Activated CD8-positive, alpha-beta memory T cell treated with anti-CD3 and anti-CD28 coated beads for 1 hour (primary cell): ENCODE measurements at places on chromosomes 13 and 19.

GRCh38 chr19:54299515-54299914 lies 13.5 kb downstream of the LILRA5 start:
- DNase-seq: no peak

GRCh38 chr19:58479303-58479702 lies 3.2 kb downstream of the ZNF446 start:
- DNase-seq: no peak

DNA sequence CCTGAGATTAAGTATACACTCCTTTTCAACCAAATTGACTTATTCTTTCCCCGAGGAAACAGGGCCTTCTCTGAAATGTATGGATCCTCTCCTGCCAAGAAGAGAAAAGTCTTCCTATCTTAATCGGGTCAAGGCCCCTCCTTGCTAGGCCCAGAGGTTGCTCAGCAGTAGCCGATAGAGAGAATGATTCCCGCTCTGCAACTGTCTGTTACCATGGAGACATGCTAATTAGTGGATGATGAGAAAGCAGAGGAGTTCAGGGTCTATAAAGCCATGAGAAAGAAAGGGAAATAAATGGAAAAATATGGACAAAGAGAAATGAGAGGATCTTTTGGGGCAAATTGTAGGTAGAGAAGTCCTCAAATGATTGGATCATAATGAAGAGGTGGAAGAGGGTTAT lies 103.5 kb downstream of the POU4F1 start:
- DNase-seq: no peak

GRCh38 chr13:110463871-110464510 lies 97.5 kb downstream of the RAB20 start:
- DNase-seq: no peak

- DNase-seq: no peak
These were observed 452.2 kb downstream of the FGF14 start for GRCh38 chr13:101949681-101950080.

GRCh38 chr19:51258165-51259160 lies 7.6 kb downstream of the SIGLECL1 start:
- DNase-seq: no peak

GRCh38 chr13:80571346-80572307 lies 230.7 kb upstream of the SPRY2 start:
- DNase-seq: no peak

DNA sequence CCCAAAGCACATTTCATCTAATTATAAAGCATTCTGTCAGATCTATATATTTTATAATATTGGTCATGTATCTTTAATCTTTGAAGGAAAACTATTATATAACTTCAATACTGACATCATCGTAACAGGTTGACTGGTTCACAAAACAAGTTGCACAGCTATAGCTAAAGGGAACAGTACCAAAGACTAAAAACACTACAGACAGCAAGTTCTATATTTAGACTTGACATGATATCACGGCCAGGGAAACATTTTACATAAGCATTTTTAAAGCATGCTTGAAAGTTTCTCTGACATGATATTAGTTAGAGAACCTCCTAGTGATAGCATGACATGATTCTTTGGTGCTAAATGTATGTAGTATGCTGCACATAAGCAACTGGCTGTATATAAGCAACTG lies 182.5 kb downstream of the NDFIP2 start:
- DNase-seq: no peak

GRCh38 chr19:57664269-57665127 lies 4.2 kb upstream of the ZSCAN4 start:
- no peak for DNase-seq

GRCh38 chr19:10983026-10983425 lies 22.2 kb downstream of the SMARCA4 start:
- DNase-seq: no peak

DNA sequence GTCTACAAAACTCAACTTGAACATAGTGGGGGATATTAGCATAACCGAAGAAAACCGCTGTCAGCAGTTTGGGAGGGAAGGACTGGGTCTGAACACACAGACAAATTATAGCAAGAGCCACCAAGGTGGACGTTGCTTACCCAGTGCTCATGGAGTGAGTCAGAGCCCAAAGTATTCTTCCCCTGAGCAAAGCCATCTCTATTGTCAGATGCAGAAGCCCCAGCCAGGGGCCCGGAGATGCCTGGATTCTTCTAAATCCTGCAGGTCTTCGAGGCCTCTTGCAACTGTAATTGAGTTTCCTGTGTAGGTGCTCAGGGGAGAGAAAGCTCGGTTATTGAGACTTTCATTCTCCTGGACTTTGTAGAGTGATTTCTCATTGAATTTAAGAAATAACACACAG lies 384.5 kb downstream of the IRS2 start:
- DNase-seq: no peak

DNA sequence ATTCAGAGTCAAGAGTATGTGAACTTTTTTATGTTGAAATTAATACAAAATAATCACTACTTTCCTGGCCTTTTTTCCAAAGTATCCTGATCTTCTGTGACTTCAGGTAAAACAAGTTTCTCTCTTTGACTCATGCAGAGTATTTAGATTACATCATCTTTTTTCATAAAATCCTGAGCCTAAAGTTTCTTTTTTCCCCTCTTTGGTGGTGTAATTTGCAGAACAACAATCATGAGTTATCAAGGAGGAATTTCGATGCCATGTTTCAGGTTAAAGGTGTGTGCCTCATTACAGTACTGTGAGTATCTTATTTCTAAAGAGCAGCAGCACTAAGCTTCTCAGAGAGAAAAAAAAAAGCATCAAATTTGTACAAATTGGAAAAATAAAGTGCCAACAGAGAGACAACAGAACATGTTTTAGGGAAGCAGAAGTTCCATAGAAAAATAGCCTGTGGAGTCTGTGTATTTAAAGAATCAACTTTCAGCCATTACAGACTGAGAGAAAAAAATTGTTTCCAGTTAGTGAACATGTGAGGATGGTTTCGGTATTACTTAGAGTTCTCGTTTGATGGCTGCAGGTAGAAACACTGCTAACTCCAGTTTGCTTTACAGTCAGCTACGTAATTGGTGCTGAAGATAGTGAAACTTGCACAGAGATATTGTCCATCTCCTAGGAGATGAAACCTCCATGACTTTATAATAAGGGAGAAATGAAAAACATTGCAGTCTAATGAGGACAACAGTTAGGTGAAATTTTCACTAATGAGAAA lies 78.1 kb upstream of the PCDH9 start:
- no peak for DNase-seq

- DNase-seq: no peak
These were observed 306.9 kb upstream of the KLHL1 start for GRCh38 chr13:70415136-70415535.

- DNase-seq: no peak
These were observed 4.4 kb downstream of the AKT2 start for GRCh38 chr19:40280608-40281221.

DNA sequence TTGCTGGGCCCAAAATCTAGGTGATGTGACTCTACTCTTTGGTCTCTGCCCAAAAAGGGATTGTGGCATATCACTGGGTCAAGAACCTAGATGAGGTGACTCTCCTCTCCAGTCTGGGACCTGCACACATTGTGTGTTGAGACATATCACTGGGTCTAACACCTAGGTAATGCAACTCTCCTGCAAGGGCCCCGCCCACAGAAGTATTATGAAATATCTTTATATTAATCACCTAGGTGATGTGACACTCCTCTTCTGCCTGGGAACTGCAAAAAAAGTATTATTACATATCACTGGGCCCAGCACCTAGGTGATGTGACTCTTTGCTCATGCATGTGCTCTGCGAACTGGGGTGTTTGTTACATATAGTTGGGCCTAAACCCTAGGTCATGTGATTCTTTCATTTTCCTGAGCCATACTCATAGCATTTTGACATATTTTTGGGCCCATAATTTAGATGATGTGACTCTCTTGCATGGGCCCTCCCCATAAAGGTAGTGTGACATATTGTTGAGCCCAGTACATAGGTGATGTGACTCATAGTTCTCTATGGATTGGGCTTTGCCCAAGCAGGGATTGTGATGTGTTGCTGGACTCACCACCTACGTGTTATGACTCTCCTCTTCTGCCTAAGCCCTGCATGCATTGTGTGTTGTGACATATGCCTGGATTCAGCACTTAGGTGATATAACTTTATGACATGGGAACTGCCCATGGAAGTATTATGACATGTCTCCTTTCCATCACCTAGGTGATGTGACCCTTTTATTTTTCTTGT lies 11.2 kb upstream of the ZNF681 start:
- DNase-seq: no peak

DNA sequence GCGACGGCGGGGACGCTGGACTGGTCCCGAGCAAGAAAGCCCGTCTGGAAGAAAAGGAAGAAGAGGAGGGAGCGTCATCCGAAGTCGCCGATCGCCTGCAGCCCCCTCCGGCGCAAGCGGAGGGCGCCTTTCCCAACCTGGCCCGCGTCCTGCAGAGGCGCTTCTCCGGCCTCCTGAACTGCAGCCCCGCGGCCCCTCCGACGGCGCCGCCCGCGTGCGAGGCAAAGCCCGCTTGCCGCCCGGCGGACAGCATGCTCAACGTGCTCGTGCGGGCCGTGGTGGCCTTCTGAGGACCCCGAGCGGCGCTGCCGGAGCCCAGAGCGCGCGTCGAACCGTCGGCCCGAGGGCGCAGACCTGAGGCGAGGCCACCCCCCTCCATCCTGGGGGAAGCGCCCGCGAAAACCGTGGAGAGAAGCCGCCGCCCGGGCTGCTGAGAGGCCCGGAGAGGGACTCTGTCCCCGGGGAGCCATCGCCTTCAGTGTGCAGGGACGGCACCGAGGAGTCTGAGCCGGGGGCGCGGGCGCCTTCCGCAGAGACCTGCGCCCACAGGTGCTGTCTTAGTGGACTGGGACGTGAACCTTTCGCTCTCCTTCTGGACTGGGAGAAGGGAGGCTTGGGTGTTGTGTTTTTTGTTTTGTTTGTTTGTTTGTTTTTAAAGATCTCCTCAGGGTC lies 3.5 kb downstream of the IER2 start:
- DNase-seq: no peak

- DNase-seq: no peak
These were observed 3.1 kb upstream of the SUCLA2 start for GRCh38 chr13:48004201-48004600.
